ENCODE measurements at places on chromosomes 5 and 9. TPM values are rescaled to one million over a fixed set of nuclear protein-coding genes. Genes with fewer than 3 reads are reported as not detected.
A peak's percentile ranks its signal among the peaks of the same experiment; 100 is the strongest.

The PTPA gene
- polyA plus RNA-seq: 149 TPM

The SLC36A2 gene
- polyA plus RNA-seq: not detected

The ELP1 gene
- polyA plus RNA-seq: 20.0 TPM

The BAAT gene
- polyA plus RNA-seq: not detected

DNA sequence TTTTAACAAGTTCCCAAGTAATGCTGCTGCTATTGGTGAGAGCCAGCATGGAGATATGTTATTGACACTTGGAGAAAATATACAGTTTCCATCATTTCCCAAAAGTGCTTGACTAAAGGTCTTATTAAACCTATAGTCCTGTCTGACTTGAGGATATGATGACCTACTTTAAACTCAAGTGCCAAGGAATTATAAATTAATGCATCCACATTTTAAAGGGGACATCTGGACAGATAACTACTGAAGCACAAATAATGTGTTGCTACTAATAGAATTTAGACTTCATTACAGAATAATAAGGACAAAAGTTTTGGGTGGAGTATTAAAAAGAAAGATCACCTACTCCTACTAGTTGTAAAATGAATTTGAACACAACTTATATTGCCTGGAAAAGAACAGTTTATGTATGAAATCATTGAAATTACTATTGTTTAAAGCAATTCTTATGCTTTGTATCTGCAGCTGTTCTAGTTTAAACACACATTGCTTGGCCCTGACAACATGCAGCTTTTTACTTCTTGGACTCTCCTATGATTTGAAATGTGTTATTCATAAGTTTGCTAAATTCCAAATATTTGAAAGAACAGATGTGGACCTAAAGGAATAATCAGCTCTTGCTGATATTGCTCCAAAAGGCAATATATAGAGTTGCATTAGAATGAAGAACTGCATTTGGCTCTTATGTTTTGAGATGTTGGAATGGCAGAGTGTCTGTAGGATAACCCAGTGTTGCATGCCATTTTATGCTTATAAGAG, 73.4 kb downstream of the SGCD start:
- no peak overlapping the region for H3K4me3 ChIP-seq
- no peaks in the 10 kb centered on the region for H3K27me3 ChIP-seq
- H3K4me1 ChIP-seq: peaks cover 6% of the 10 kb centered on the region
- DNase-seq: peak; percentile 43
- H3K27ac ChIP-seq: peak overlapping the region; percentile 63

- no peaks in the 10 kb centered on the region for H3K36me3 ChIP-seq
- peak overlapping the region; percentile 73 for H3K4me3 ChIP-seq
- H3K4me1 ChIP-seq: peaks cover 11% of the 10 kb centered on the region
- peak; percentile 85 for DNase-seq
- H3K27ac ChIP-seq: peak overlapping the region; percentile 75
Observed at GRCh38 chr9:133990366-133991213, 1.5 kb downstream of the VAV2 start.

DNA sequence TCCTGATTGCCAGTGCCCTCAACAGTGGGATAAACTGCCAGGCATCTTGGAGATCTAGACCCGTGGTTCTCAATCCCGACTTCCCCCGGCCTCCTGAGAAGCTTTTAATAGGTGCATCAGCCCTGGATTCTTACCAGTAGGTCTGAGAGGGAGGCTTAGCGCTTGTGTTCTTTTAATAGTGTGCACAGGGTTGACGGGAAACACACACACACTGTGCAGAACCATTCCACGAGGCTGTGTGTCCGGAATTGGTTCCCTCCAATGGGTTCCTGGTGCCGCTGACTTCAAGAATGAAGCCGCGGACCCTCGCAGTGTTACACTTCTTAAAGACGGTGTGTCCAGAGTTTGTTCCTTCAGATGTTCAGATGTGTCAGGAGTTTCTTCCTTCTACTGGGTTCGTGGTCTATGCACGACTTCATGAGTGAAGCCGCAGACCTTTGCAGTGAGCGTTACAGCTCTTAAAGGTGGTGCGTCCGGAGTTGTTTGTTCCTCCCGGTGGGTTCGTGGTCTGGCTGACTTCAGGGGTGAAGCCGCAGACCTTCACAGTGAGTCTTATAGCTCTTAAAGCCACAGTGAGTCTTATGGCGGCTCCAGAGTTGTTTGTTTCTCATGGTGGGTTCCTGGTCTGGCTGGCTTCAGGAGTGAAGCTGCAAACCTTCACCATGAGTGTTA, 46.6 kb upstream of the PRSS3 start:
- H3K4me1 ChIP-seq: no peaks in the 10 kb centered on the region
- no peaks in the 10 kb centered on the region for H3K36me3 ChIP-seq
- peaks cover 40% of the 10 kb centered on the region for H3K27me3 ChIP-seq
- no peak for DNase-seq
- H3K27ac ChIP-seq: no peak overlapping the region
- H3K4me3 ChIP-seq: no peak overlapping the region
